ENCODE measurements at places on chromosomes 4 and X.

- DNase-seq = no peak
- H3K4me1 ChIP-seq = no peaks in the 10 kb centered on the region
- no peaks in the 10 kb centered on the region for H3K27me3 ChIP-seq
- no peak overlapping the region for H3K27ac ChIP-seq
These were observed 50.4 kb downstream of the MID1 start for GRCh38 chrX:10569946-10570345.

DNA sequence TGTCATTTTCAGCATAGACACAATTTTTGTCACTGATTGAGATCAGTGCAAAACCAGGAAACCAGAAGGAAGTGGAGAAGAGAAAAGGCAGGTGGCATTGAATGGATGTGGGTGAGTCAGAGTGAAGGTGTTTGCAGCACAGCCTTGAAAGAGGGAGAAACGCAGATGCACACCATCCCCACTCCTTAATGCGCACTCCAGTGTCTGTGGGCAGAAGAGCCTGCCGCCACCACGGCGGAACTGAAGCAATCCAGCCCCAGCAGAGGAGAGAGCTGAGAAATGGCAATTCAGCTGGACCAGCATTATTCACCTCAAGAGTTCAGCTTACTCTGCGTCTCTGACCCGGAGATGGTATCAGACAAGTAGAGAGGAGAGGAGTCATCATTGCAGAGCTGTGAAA lies 393.1 kb upstream of the FRG1 start:
- no peak for DNase-seq
- no peaks in the 10 kb centered on the region for H3K27me3 ChIP-seq
- no peak overlapping the region for H3K27ac ChIP-seq
- H3K36me3 ChIP-seq = no peaks in the 10 kb centered on the region

- DNase-seq = no peak
- peaks cover 5% of the 10 kb centered on the region for H3K27me3 ChIP-seq
- H3K36me3 ChIP-seq = no peaks in the 10 kb centered on the region
- no peaks in the 10 kb centered on the region for H3K4me1 ChIP-seq
- no peak overlapping the region for H3K27ac ChIP-seq
These were observed 38.7 kb downstream of the GABRA4 start for GRCh38 chr4:46954643-46955042.

DNA sequence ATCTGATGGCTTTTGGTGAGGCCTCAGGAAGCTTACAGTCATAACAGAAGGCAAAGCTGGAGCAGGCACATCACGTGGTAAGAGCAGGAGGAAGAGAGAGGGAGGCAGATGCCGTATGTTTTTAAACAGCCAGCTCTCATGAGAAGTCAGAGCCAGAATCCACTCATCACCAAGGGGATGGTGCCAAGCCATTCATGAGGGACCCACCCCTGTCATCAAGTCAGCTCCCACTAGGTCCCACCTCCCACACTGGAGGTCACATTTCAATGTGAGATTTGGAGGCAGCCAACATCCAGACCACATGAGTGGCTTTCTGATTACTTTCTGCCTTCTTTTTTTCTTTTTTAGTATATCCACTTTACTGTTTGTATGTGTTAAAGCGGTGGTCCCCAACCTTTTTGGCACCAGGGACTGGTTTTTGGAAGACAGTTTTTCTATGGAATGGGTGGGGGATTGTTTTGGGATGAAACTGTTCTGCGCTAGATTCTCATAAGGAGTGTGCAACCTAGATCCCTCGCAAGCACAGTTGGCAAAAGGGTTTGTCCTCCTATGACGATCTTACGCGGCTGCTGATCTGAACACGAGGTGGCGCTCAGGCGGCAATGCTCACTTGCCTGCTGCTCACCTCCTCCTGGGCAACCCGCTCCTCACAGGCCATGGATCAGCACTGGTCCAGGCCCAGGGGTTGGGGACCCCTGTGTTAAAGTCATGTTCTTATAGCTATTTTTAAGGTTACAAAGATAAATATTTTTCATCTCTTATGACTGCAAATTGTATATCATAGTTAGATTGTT lies 61.7 kb downstream of the SLIT2 start:
- no peak overlapping the region for H3K27ac ChIP-seq
- H3K4me1 ChIP-seq = no peaks in the 10 kb centered on the region
- DNase-seq = peak; percentile 4
- H3K27me3 ChIP-seq = no peaks in the 10 kb centered on the region
- H3K36me3 ChIP-seq = no peaks in the 10 kb centered on the region

DNA sequence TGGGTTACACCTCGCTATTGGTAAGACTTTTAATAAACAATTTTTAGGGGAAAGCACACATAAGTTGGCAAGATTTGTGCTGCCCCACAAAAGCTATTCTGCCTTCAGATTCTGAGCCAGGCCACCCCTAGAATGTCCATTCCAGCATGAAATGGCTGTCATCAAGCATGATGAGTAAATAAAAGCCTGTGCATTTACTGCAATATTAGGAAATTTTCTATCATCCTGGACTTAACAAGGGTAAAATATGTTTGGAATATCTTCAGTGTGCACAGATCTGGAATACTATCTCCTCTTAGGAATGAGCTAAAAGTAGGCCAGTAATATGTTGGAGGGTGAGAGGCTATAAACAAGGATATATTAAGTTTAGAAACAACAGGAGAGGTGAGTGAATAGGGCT lies 510.9 kb downstream of the ANKRD50 start:
- DNase-seq = no peak
- H3K27ac ChIP-seq = no peak overlapping the region
- H3K36me3 ChIP-seq = no peaks in the 10 kb centered on the region
- H3K27me3 ChIP-seq = no peaks in the 10 kb centered on the region
- no peaks in the 10 kb centered on the region for H3K4me1 ChIP-seq

GRCh38 chrX:96027407-96027806 lies 657.2 kb upstream of the DIAPH2 start:
- no peaks in the 10 kb centered on the region for H3K36me3 ChIP-seq
- H3K4me3 ChIP-seq = no peak overlapping the region
- no peaks in the 10 kb centered on the region for H3K4me1 ChIP-seq
- H3K27me3 ChIP-seq = no peaks in the 10 kb centered on the region
- H3K27ac ChIP-seq = no peak overlapping the region
- no peak for DNase-seq

DNA sequence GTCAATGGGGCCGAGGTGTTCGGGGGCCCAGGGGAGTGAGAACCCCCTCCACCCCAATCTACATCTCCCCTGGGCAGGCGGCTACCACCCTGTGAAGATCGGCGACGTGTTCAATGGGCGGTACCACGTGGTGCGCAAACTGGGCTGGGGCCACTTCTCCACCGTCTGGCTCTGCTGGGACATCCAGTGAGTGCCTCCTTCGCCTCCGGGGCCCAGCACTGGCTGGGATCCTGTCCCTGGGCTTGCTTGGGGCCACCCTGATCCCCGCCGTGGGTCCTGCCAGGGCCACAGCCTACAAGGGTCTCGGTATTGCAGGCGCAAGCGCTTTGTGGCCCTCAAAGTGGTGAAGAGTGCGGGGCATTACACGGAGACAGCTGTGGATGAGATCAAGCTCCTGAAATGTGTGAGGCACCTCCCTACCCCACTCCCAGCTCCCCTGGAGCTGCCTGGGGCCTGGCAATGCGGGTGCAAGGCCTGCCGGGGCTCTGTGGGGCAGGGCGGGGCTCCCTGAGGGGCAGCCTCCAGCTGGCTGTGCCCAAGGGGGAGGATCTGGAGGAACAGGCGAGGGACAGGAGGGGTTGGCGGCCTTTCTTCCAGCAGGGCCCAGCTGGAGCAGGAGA lies 697 bp downstream of the SRPK3 start:
- no peak for DNase-seq
- no peaks in the 10 kb centered on the region for H3K36me3 ChIP-seq
- no peak overlapping the region for H3K4me3 ChIP-seq

- H3K4me3 ChIP-seq = no peak overlapping the region
- H3K36me3 ChIP-seq = no peaks in the 10 kb centered on the region
- no peaks in the 10 kb centered on the region for H3K4me1 ChIP-seq
- H3K27me3 ChIP-seq = no peaks in the 10 kb centered on the region
These were observed 184.0 kb upstream of the FSTL5 start for GRCh38 chr4:162347842-162348213.

DNA sequence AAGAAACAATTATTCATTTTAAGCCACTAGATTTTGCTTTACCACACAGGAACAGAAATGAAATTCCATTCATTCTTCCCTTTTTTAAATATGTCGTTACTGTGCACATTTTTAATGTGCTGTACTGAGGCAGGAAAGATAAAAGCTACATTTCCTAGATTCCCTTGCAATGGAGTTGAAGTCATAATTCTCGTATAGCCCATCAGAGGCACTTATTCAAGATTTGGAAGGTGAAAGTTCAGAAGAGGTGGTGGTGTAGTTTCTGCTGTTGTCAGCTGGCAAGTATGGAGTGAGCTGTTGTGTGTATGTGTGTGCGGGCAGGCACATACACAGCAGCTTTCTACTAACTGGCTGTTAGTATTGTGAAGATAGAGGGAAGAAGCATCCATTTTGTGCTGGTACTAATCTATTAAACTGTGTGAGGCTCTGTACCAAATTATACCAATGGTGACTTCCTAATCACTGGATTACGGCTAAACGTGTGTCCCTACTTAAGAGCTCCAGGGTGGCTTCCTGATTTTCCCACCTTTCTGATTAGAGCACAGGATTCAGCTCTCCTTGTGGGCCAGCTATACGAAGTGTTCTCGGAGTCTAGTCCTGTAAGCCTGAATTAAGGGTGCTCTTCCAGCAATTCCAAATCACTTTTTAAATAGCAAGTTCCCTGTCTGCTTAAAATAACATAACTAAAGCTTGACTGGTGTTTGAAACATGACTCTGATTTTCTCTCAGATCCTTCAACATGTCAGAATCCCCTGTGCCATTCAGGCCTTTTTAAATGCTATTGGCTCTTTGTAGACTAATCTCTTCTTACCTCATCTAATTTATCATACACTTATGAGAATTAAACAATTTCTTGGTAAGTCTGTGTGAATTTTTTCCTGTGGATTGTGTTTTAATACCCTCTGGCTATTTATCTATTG lies 43.8 kb downstream of the PDS5A start:
- H3K36me3 ChIP-seq = peaks cover 8% of the 10 kb centered on the region
- peaks cover 73% of the 10 kb centered on the region for H3K4me1 ChIP-seq
- peak overlapping the region; percentile 77 for H3K27ac ChIP-seq
- DNase-seq = no peak
- no peaks in the 10 kb centered on the region for H3K27me3 ChIP-seq
- peak overlapping the region; percentile 31 for H3K4me3 ChIP-seq

DNA sequence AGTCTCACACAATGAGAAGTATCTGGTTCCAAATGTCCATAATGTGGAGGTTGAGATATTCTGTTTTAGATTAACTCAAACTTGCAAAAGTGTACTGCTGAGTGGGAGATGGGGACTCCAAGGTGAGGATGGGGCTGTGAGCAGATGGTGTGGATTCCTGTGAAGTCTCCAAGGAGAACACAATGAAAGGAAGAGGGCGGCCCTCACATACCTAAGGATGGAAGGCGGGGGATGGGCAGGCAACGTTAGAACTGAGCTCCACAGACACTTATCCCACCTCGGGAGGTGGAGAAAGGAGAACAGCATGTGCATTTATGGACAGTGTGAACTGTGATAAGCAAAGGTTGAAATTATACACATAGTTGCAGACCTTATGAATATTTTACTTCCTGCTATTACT lies 9.9 kb upstream of the SPATA4 start:
- no peaks in the 10 kb centered on the region for H3K36me3 ChIP-seq
- H3K4me1 ChIP-seq = no peaks in the 10 kb centered on the region
- H3K27ac ChIP-seq = no peak overlapping the region
- H3K27me3 ChIP-seq = peaks cover 37% of the 10 kb centered on the region

DNA sequence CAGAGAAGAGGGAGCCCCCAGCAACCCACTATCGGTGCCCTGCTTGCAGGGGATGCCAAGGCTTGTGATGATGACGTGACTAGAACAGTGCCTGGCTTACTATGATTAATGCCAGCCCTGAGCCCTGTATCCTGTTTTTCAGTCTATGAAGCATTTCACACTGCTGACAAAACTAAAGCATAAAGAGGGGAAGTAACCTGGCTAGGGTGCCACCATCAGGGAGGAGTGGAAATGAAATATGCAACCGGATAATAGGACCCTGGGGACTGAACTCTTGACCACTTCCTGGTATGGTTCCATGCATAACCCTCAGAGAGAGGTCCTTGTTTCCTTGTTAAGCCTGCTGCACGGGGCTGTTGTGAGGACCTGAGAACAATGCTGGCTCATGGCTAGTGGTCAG lies 50.3 kb downstream of the MED28 start:
- no peak overlapping the region for H3K27ac ChIP-seq
- H3K4me1 ChIP-seq = peaks cover 9% of the 10 kb centered on the region
- no peak overlapping the region for H3K4me3 ChIP-seq
- no peaks in the 10 kb centered on the region for H3K36me3 ChIP-seq
- H3K27me3 ChIP-seq = no peaks in the 10 kb centered on the region

GRCh38 chrX:48911412-48912182 lies at the start of gene SLC35A2:
SLC35A2 (minus strand) TSS chrX:48911646; CDS start chrX:48911636, 10 bp downstream.
- H3K4me3 ChIP-seq = peak within 1 kb of the TSS; percentile 93
- H3K4me1 ChIP-seq = peaks cover 47% of the 10 kb centered on the region
- no peaks in the 10 kb centered on the region for H3K27me3 ChIP-seq
- DNase-seq = peak; percentile 91
- H3K36me3 ChIP-seq = peaks cover 19% of the 10 kb centered on the region

DNA sequence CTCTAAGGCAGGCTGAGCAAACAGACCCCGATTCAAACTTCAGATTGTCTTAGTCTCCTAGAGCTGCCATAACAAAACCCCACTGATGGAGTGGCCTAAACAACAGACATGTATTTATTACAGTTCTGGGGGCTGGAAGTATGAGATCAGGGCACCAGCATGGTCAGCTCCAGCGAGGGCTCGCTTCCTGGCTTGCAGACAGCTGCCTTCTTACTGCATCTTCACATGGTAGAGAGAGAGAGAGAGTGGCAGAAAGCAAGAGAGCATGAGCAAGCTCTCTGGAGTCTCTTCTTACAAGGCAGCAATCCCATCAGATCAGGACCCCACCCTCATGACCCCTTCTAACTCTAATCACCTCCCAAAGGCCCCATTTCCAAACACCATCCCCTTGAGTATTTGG lies 22.3 kb upstream of the SORCS2 start:
- no peak overlapping the region for H3K4me3 ChIP-seq
- DNase-seq = no peak
- H3K27ac ChIP-seq = no peak overlapping the region
- H3K27me3 ChIP-seq = peaks cover 20% of the 10 kb centered on the region
- no peaks in the 10 kb centered on the region for H3K4me1 ChIP-seq

GRCh38 chr4:1802151-1802715 lies 9.1 kb downstream of the FGFR3 start:
- H3K4me3 ChIP-seq = no peak overlapping the region
- no peaks in the 10 kb centered on the region for H3K27me3 ChIP-seq
- H3K4me1 ChIP-seq = no peaks in the 10 kb centered on the region
- DNase-seq = no peak

DNA sequence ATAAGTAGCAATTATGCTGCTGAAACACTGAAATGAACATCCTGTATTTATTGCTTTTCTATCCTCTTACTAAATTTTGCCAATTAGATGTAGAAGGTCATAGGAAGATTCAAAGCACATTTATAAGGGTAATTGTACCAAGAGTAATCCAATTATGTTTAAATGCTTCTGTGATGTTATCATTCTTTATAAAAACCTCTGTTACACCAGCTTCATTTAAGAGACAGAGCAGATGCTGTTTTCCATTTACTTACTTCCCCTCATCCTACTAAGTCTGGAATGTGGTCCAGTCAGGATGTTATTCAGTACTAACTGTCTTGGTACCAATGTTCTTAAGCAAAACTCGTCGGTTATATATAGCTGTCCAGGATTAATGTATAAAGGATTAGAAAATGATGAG lies 539.6 kb downstream of the PDHA2 start:
- DNase-seq = no peak
- H3K4me3 ChIP-seq = no peak overlapping the region
- H3K4me1 ChIP-seq = no peaks in the 10 kb centered on the region
- no peaks in the 10 kb centered on the region for H3K27me3 ChIP-seq
- H3K36me3 ChIP-seq = no peaks in the 10 kb centered on the region
- H3K27ac ChIP-seq = no peak overlapping the region
